ENCODE measurements at places on chromosomes 16 and 17.

DNA sequence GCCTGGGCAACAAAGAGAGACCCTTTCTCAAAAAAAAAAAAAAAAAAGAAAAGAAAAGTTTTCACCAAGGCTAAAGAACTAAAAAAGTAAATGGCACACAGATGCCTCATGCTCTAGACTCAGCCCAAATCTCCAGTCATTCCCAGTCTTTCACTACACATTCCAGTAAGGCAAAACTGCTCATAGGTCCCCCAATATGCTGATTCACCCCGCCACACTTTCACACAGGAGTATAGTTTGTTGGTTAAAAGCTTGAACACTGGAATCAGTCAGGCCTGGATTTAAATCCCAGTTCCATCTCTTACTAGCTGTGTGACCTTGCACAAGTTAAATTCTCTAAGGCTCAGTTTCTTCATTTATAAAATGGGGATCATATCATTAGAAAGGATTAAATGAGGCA is 1.9 kb downstream of the PIGS start:
- DNase-seq, result no peak

DNA sequence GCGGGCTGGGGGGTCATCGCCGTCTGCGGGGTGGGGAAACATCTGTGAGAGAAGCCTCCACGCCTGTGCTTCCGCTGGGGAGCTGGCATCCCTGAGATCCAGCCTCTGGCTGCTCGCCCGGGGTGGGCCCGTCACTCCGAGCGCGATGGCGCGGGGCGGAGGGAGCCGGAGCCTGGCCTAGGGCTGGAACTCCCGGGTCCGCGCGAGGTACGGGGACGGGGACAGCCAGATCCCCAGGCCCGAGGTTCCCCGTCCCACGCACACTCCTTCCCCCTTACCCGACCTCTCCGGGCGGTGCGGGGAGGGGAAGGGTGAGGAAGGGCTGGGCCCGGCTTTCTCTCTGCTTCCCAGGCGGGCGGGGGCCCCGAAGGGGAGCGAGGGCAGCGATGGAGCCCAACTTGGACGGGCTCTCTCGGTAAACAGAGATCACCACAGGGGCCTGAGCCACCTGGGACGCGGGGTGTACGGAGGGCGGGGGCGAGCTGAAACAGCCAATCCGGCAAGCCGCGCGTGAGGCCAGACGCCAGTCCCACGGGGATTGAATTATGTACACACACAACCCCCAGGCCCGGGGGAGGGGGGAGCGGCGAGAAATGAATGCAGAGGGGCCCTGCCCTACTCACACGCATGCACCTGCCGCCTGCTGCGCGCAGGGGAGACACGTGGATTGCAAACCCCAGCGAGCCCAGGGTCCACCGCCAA is at the start of gene SLC16A11:
Gene SLC16A11, minus strand, starts transcription at position 596 of the 702 bp plus-strand sequence. Its CDS starts 579 bp downstream, at position 17.
- no peak for DNase-seq

GRCh38 chr17:33751702-33752065 is 458.6 kb upstream of the ASIC2 start:
- no peak for DNase-seq

- no peak for DNase-seq
Measured at GRCh38 chr16:50371936-50372595, 3.3 kb upstream of the BRD7 start.

- DNase-seq, result no peak
Measured at GRCh38 chr16:20441191-20441590, 10.1 kb upstream of the ACSM2A start.

GRCh38 chr16:12159028-12159427 is 182.5 kb downstream of the SNX29 start:
- no peak for DNase-seq

- DNase-seq, result peak; percentile 60
Measured at GRCh38 chr17:57440522-57441269, 184.4 kb downstream of the MSI2 start.

- DNase-seq, result no peak
Measured at GRCh38 chr16:23433261-23433920, 19.6 kb downstream of the COG7 start.

GRCh38 chr17:80786887-80787286 is 204.8 kb upstream of the CHMP6 start:
- no peak for DNase-seq

- no peak for DNase-seq
Measured at GRCh38 chr17:77472468-77473310, 331.9 kb downstream of the SEC14L1 start.

DNA sequence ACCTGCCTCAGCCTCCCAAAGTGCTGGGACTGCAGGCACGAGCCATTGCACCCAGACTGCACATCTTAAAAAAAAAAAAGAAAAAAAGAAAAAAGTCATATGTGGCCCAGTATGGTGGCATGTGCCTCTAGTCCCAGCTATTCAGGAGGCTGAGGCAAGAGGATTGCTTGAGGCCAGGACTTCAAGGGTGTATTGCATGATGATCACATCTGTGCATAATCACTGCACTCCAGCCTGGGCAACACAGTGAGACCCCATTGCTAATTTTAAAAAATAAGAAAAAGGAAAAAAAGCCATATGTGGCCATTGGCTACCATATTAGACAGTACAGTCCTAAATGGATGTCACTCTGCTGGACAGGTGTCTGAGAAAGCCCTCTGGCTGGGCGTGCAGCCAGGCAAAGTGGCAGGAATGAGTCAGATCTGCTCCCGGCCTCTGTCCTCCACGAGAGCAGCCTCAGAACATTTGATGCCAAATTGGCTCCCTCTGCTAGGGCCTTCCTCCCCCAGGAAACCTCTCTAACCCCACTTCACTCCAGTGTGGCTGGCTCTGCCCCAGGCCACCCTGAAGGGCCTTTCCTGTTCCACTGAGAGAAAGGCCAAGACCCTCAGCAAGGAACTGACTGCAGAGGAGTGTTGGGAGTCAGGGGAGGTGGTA is 14.7 kb downstream of the CA7 start:
- no peak for DNase-seq

DNA sequence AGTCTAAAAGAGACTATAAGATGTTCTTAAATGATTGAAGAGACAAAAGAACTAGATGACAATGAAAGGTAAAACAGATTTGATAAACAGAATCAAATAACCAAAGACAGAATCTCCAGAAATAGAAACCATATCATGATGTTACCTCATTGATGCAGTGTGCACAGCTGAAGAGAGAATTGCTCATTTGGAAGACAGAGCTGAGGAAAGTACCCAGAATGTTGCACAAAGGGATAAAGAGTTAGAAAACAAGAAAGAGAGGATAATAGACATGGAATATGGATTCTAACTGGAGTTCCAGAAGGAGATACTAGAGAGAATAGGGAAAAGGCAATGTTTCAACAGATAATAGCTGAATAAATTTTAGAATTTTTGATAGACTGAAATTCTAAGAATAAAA is 47.9 kb downstream of the CYLD start:
- DNase-seq, result no peak

GRCh38 chr16:69762814-69763598 is 874 bp downstream of the WWP2 start:
- DNase-seq, result peak; percentile 64

GRCh38 chr16:13594823-13595222 is 325.1 kb upstream of the ERCC4 start:
- no peak for DNase-seq

DNA sequence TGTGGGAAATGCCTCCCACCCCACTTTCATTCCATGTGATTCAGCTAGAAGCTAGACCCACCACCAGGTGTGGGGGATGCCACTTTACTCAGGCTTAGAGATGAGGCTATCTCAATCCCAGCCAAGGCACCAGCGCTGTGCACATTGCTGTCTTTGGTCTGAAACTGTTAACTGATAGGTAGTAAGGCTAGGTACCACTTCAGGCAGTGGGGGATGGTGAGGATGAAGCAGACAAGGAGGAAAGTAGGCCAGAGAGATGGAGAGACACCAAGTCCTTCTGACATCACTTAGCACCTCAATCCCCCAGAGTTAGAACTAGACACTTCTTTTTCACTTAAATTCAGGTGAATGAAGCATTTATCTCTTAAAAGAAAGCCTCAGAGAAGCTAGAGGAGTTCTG is 35.8 kb downstream of the ADAMTS18 start:
- no peak for DNase-seq

- no peak for DNase-seq
Measured at GRCh38 chr17:31374094-31374447, 17.4 kb upstream of the RAB11FIP4 start.

- no peak for DNase-seq
Measured at GRCh38 chr16:30889721-30890120, 4.2 kb downstream of the BCL7C start.

DNA sequence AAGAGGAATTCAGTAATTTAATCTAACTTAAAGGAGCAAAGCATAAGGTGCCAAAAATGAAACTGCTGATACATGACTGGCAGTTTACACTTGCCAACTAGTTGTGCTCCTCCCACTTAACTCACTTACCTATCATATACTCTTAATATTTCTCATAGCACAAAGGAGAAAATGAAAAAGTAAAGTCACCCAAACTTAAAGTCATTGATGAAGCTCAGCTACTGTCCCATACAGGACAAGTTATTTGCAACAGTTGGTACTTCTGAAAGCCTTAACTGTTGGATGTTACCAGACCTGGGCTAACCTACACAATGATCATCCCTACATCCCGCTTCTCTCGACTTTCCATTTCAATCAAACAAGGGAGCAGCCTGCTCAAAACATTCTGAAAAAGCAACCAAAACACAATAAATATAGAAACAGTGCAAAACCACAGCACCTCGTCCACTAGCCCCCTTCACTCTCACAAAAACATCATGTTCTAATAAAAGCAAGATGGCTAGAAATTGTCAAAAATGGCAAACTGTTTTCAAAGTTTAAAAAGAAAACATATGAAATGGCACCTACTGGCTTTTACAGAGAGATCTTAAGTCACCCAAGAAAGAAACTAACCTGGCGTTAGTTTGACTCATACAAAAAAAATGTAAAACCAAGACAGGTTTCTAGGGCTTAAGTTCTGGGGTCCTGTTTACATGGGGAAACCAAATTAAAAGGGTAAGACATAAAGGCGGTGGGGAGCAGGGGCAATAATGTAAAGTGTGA is 868 bp downstream of the MED13 start:
- peak; percentile 87 for DNase-seq

GRCh38 chr16:15653227-15653626 is 3.2 kb downstream of the NDE1 start:
- no peak for DNase-seq

- DNase-seq, result no peak
Measured at GRCh38 chr16:57755726-57756423, 20.3 kb downstream of the KATNB1 start.

DNA sequence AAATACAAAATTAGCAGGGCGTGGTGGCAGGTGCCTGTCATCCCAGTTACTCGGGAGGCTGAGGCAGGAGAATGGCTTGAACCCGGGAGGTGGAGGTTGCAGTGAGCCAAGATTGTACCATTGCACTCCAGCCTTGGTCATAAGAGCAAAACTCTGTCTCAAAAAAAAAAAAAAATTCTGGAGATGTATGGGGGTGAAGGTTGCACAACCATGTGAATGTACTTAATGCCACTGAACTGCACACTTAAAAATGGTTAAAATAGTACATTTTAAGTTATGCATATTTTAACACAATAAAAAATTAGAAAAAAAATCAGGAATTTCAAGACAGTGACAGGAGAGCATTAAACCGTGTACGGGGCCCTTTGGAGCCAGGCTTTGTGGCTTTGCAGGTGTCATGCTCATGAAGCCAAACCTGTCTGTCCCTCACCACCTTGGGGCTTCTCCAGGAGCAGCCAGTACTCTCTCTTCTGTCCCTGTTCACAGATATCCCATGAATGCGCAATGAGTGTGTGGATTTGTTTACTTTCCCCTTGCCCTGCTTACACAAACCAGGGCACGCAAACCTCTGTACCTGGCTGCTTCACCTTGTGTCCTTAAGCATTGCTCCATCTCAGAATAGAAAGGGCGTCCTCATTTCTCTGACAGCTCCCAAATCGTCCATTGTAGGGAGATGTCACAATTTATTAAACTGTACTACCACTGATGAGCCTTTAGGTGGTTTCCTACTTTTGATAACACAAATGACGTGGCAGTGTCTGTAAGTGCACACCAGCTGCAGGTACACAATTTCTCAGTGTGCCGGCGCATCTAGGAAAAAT is 58.2 kb upstream of the CBX4 start:
- no peak for DNase-seq

GRCh38 chr16:2404099-2404498 is 25.1 kb upstream of the CCNF start:
- peak; percentile 39 for DNase-seq

DNA sequence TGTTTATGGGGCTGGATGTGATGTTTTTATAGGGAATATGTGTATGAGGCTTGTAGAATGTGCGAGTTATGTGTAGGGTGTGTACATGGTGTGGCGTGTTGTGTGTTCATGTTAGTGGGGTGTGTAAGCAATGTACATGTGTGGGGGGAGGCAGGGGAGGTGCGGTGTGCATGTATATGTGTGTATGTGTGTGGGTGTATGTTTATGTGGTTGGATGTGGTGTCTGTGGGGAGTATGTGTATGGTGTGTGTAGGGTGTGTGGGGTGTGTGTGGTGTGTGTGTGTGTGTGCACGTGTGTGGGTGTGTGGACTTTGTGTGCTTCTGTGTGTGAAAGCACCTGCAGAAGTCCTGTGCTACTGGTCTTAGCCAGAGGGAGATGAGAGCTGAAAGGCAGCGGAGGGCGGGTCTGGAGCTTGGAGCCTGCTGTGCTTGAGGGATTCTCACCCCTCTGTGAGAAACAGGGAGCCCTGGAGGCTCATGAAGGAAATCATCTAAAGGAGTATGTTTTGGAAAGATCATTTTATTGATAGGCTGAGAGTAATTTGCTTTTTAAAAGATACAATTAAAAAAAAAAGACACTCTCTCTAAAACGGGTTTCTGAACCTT is 222.7 kb downstream of the HS3ST4 start:
- no peak for DNase-seq

DNA sequence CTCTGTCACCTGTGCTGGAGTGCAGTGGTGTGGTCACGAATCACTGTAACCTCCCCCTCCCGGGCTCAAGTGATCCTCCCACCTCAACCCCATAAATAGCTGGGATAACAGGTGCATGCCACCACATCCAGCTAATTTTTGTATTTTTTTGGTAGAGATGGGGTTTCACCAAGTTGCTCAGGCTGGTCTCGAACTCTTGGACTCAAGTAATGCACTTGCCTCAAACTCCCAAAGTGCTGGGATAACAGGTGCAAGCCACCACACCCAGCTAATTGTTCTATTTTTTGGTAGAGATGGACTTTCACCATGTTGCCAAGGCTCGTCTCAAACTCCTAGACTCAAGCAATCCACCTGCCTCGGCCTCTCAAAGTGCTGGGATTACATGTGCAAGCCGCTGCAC is 86.5 kb downstream of the STH start:
- no peak for DNase-seq

- no peak for DNase-seq
Measured at GRCh38 chr17:75044716-75045115, 2.1 kb downstream of the ATP5PD start.

GRCh38 chr16:14334366-14335080 is 263.4 kb downstream of the MRTFB start:
- DNase-seq, result no peak

- DNase-seq, result no peak
Measured at GRCh38 chr17:213286-214105, 32.0 kb upstream of the DOC2B start.

- peak; percentile 82 for DNase-seq
Measured at GRCh38 chr16:9008601-9009260, 45.0 kb upstream of the USP7 start.

All from erythroblast (primary cell).